ENCODE measurements at places on chromosomes 6 and 20. TPM values are rescaled to one million over a fixed set of nuclear protein-coding genes. Genes with fewer than 3 reads are reported as not detected.

Gene TPD52L1
- 77.6 TPM for total RNA-seq

Gene BPIFB4
- not detected for total RNA-seq

Gene MUC22
- not detected for total RNA-seq

Gene PDYN
- total RNA-seq = not detected

Gene SSR1
- 126 TPM for total RNA-seq

Gene POU5F1
- total RNA-seq = 0.67 TPM

Gene SLC22A2
- not detected for total RNA-seq

Gene ZC2HC1B
- not detected for total RNA-seq

Gene EDEM2
- 18.5 TPM for total RNA-seq

Gene TCP11
- total RNA-seq = not detected

Gene SLC25A27
- total RNA-seq = 24.6 TPM

Gene SUMO4
- total RNA-seq = 5.9 TPM

Gene OGFR
- total RNA-seq = 28.4 TPM

Gene SULF2
- 95.9 TPM for total RNA-seq

Measured in uterus (tissue), 4 donors.